Stimulated activated CD8-positive, alpha-beta memory T cell treated with anti-CD3 and anti-CD28 coated beads, Interleukin-7, amount 100 ng/mL, for 1 hour (primary cell): ENCODE measurements at places on chromosomes 7 and 10.

DNA sequence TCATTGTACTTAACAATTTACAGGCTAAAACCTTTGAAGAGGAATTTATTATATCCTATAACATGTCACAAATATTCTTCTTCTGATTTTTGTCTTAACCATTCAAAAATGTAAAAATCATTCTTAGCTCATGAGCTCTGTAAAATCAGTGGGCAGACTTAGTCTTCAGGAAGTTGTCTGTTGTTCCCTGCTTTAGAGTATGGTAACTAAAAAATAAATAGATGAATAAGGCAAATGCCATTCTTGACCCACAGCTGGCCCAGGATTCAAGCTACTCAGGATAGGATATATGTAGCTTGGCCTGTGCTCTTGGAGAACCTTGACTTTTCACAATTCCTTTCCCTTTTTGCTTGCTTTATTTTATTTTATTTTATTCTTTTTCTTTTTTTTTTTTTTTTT is 51.5 kb downstream of the LRRC4 start:
- no peak for DNase-seq

- DNase-seq, result no peak
Observed at GRCh38 chr10:95434583-95434982, 126.6 kb downstream of the SORBS1 start.

- DNase-seq, result no peak
Observed at GRCh38 chr7:100561491-100562194, 12.1 kb downstream of the SAP25 start.

- no peak for DNase-seq
Observed at GRCh38 chr7:41628901-41629300, 74.0 kb downstream of the INHBA start.

DNA sequence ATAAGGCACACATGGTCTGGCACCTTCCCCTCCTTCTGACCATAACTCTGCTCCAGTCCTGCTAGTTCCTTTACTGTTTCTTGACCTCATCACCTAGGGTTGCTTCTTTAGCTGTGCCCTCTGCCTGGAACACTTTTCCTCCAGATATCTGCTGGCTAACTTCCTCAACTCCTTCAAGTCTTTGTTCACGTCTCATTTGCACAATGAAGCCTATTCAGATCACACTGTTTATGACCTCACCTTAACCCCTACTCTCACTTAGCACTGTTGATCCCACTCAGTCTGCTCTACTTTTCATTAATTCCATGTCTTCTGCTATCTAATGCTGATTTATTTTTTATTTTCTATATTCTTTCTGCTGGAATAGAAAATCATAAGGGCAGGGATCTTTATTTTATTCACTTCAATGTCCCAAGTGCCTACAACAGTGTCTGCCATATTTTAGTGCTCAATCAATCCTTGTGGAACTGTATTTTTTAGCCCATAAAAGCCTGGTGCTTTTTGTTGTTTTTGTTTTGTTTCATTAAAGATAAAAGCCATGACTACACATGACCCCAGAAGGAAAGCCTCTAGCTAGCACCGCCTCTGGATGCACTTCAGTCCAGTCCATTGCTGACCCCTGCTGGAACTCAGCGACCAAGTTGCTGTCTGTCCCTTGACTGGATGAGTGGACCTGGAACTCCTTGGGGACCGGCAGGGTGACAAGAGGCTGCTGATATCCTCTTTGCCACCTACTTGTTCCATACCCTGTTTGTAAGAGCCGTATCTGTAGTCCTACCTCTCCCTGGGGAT is 12.3 kb downstream of the KLF14 start:
- no peak for DNase-seq

DNA sequence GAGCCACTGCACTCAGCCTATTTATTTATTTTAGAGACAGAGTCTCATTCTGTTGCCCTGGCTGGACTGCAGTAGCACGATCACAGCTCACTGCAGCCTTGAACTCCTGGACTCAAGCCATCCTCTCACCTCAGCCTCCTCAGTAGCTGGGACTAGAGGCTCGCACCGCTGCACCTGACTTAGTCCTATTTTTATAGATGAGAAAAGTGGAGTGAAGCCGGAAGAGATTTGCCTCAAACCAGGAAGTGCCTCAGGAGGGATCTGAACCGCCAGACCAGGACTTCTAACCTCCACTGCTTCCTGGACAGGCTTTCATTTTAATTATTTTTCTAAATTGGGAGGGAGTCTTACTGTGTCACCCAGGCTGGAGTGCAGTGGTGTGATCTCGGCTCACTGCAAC is 17.5 kb upstream of the CLIP2 start:
- DNase-seq, result no peak

GRCh38 chr10:45461034-45461433 is 87.0 kb downstream of the ALOX5 start:
- no peak for DNase-seq

DNA sequence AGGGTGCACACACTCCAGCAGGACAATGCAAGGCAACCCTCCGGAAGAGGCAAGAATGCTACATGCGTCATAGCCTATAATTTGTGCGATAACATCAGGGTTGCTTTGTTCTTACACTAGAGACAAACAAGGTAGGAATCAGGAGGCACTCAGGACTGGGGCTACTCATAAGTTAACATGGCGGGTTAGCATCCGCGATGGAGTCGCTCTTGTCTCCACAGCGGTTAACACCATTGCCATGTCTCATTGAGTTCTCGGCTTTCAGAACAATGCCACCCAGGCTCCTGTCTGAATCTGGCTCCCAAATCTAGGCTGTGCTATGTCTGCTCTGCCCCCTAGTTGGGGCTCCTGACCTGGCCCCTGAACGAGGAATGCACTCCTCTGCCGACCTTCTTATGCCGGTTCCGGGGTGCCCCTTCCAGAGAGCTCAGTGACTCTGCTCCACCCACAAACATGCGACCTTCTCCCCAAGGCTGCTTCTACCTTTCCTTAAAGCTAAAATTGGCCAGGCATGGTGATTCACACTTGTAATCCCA is 24.9 kb upstream of the SLF2 start:
- DNase-seq, result no peak

DNA sequence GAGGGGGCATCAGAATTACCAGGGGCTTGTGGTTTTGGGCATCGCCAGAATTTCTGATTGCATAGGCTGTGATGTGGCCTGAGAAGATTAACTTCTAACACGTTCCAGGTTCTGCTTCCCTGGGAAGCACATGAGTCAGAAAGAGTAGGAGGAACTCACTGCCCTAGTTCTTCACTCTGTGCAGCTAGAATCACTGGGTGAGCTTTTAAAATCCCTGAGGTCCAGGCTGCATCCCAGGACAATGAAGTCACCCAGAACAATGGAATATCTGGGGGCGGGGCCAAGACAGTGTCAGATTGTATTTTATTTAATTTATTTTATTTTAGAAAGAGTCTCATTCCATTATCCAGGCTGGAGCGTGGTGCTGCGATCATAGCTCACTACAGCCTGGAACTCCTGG is 636.5 kb downstream of the CALN1 start:
- DNase-seq, result no peak

DNA sequence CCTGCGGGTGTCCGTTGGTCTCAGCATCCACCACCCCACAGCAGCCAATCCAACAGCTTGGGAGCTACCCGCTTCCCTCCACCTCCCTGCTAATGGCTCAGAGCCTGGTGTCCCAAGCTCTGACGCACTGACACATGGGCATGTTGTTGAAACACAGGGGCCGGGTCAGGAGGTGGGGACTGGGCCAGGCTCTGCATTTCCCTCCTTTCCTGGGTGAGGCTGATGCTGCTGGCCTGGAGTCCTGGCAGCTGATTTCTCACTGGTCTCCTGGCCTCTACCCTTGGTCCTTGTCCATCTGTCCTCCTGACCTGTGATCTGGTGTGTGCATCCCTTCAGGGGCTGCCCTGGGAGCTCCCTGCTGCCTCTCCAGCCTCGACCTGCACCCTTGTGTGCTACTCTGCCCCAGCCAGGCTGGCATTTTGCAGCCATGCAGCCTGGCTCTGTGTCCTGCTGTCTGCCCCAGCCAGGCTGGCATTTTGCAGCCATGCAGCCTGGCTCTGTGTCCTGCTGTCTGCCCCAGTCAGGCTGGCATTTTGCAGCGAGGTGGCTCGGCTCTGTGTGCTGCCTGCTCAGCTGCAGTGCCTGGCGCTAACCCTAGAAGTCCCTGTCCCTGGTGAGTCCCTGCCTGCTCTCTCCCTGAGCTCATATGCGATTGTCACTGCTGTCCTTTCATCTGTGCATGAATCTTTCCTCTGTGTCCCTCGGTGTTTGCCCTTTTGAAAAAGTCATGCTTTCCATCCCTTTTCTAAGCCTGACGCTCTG is 14.0 kb downstream of the AMZ1 start:
- no peak for DNase-seq

DNA sequence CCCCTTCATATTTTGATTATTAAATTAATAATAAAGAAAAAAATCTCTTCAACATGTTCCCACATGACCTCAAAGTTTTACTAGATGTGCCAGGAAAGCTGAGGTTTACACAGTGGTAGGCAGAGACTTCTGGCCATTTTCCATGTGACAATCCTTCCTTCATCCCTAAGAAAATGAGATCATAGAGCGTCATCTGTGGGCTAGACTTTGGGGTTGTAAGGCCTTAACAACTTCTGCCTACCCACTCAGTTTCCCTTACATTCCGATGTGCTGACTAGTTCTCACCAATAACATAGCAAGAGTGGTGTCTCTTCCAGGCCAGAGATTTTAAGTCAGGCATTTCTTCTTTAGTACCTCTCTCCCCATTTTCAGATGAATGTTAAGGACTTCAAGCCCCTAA is 171.1 kb upstream of the PHF14 start:
- no peak for DNase-seq
